ENCODE measurements at places on chromosomes 12 and 14.

DNA sequence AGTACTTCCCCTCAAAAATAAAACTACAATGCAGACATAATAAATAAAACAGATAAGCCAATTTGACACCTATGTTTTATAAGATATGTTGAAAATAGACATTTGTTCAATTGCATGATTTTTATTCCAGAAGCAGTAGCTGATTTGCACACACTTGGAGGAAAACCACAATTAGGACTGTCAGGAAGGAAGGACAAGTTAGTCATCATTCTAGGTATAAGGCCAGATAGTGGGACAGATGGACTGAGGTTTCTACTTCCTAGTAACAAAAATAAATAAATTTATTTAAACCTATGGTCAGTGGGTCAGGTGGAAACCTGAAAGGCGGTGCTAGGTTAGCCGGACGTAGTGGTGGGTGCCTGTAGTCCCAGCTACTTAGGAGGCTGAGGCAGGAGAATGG is 141.8 kb upstream of the RASSF8 start:
- DNase-seq = no peak

GRCh38 chr12:115623764-115624334 is 653.6 kb downstream of the MED13L start:
- no peak for DNase-seq

DNA sequence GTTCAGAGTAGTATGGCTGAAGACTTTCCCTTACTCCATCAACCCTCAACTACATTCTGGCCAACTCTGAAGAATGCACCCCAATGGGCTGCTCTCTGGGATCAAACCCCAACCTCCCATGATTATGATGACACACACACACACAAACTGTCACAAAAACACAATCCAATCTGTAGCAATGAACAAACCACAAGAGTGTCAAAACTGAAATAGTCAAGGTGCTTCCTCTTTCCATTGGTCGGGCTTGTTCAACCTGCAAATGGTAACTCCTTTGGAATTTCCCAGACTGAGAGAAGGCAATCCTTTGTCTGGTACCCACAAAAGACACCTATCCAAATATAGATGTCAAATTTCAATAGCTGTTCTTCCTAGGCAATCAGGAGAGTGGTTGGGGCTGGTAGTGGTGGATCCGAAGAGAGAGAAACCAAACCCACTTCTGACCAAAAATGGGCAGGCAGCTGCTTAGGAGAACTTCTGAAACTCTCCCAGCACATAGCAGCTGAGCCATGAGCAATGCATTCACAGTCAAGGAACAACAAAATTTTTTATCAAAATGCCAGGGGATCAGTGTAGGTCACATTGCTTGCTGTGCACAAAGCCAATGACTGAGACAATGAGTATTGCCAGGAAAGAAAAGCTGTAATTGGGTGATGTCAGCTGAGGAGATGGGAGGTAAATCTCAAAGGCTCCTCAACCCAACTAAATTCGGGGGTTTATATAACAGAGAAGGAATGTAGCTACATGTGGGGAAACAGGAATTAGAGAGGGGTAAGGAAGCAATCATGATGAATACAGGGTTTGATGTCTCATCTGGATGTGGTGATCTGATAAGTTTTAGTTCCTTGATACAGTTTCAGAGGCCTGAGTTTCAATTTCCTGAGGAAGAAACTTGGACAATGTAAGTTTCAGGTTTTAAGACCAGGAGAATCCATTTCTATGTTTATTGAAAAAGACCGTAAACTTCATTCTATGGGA is 191.4 kb downstream of the KITLG start:
- peak; percentile 20 for DNase-seq

DNA sequence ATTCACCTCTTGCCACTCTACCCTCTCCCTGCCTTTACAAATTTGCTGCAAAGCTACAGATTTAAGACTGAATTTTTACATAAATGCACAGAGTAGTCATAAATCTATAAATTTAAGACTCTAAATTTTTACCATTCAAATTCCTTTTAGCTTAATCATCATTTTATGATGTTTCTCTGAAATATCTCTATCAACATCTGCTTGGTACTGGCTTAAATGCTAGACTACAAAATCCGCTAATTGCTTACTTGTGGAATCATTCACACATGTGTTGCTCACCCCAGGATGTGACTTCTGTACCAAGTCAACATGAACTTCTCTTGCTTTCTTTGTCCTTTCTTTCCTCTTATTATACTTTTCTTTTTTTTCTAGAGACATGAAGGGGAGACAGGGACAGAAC is 109.2 kb downstream of the GALC start:
- no peak for DNase-seq

DNA sequence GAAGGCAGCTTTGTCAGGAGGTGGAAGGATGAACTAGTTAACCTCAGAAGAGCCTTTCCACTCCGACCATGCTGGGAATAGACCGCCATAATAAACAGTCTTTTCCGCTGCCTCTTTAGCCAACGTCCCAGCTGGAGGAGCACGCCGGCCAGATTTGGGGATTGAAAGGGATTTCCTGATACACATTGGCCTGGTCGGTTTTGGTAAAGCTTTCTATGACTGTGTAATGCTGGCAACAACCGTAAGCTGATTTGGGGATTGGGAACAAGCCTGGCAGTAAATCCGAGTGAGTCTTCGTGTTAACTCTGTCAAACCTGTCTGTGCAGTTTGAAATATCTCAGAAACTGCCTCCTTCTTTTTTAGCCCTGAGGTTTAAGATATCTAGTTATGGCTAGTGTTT is 87.0 kb downstream of the DAD1 start:
- no peak for DNase-seq

DNA sequence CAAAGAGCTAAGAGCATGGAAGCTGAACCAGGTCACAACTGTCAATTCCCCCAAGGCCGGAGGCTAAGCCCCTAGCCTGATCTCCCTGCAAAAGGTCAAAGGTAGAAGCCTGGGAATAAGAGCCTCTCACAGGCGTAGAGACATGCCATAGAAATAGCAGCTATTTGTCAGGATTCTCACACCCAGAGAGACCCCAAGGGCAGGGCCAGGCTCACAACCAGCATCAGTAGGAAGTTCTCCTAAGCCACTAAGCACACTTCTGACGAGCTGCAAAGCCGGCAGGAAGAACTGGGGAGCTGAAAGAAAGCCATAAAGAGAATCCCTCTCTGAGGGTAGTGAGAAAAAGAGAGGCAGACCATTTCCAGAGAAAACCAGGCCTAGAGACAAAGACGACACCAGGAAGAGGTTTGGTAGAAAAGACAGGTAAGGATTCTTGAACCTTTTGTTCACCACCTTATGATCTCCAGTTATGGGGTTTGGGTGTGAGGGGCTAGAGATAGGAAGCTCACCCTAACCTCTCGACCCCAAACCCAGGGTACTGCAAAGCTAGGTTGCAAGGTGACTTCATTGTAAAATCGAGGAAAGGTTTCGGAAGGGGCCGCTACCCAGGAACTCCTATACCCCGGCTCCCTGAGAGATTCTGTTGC is 1.0 kb downstream of the SMARCC2 start:
- DNase-seq = peak; percentile 58

GRCh38 chr12:75936515-75937440 is 94.8 kb downstream of the PHLDA1 start:
- DNase-seq = no peak

DNA sequence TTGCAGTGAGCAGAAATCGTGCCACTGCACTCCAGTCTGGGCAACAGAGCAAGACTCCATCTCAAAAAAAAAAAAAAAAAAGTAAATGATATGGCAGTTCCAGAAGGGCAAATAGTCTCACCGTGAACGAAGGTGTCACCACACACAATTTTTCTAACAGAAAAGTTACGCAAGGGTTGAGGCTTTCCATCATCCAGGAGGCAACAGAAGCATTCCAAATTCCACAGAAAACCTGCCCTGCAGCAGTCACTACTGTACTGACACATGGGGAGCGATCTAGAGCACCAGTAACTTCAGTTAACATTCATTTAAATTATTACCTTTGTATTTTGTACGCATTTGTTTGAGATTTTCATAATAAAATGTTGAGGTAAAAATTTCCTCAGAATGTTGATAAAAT is 24.8 kb downstream of the TMCC3 start:
- DNase-seq = no peak

- no peak for DNase-seq
Observed at GRCh38 chr12:91633734-91634357, 451.2 kb upstream of the DCN start.

DNA sequence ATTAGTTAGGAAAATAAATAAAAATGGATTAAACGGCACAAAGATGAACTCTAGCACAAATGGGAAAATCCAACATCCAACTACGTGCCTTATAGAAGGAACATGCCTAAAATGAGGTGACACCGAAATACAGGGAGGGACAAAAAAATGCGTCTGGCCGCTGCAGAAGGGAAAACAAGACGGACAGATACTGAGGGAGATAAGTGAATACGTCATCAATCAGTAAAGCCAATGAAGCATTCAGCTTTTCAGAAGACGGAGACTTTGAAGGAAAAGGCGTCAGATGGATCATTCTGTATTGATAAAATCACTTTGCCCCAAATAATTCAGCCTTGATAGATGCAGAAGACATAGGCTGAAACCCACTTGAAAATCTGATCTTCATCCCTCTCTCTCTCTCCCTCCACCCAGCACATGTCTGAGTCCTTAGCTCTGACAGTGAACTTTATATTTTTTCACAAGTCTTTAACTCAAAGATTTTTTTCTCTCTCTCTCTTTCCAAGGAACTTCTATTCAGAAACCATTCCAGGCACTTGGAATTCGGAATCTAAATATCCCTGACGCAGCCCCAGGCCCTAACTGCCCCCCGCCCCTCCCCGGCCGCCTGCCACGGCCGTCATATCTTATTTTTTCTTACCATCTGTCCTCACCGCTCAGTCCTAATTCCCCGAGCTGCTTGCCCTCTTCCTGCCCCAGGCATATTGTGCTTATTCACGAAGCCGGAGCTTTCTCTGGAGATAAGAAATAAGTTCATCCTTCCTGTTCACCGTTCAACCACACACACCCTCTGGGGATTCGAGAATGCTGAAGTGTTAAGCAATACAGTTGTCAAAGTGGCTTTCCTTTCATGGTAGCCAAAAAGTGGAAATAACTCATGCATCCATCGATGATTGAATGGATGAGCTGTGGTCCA is 35.5 kb upstream of the RFLNA start:
- peak; percentile 99 for DNase-seq

- no peak for DNase-seq
Observed at GRCh38 chr14:54653712-54654469, 87.0 kb downstream of the SAMD4A start.

- no peak for DNase-seq
Observed at GRCh38 chr12:39780913-39781446, 161.4 kb upstream of the ABCD2 start.
